ENCODE measurements at places on chromosomes 12 and 14.

GRCh38 chr14:29197557-29197956 is 431.0 kb downstream of the FOXG1 start:
- no peak for DNase-seq

GRCh38 chr12:123491481-123491880 is 33.5 kb downstream of the SNRNP35 start:
- DNase-seq, result no peak

GRCh38 chr12:89476232-89476631 is 48.4 kb downstream of the GALNT4 start:
- DNase-seq, result no peak

DNA sequence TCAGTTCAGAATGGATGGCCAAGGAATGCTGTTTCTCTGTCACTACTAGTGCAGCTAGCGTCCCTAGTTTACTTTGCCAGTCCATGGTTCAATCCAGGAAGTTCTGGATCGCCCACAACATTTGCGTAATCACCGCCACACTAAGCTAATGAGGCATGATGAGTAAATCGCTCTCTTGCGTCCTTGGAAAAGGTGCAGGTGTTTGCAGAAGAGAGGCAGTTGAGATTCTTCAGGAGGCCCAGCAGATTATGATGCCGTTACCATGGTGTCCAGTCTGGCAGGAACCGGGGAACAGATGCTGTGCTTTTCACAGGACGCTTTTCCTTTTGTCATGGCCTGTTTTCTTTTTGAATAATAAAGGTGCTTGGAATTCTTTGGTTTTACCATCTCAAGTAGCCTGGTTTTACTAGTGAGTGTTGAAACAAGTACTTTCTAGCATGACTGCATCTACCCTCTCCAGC is 9.0 kb downstream of the TPH2 start:
- DNase-seq, result no peak

DNA sequence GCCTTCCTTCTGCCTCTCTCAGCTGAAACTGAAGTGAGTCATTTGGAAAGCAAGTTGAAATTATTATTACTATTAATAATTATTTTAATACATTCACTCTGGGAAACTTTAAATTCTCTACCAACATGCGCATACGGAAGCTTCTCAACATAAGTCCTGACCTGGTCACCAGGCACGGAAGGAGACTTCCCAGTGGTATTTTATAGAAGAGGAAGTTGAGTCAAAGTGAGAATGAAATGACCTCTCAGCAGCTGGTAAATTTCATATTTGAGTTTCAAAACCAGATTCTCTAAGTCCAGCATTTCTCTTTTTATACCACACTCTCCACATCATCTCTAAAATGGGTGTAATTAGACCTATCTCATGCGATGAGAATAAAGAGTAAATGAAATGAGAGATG is 747.4 kb downstream of the VRK1 start:
- no peak for DNase-seq

DNA sequence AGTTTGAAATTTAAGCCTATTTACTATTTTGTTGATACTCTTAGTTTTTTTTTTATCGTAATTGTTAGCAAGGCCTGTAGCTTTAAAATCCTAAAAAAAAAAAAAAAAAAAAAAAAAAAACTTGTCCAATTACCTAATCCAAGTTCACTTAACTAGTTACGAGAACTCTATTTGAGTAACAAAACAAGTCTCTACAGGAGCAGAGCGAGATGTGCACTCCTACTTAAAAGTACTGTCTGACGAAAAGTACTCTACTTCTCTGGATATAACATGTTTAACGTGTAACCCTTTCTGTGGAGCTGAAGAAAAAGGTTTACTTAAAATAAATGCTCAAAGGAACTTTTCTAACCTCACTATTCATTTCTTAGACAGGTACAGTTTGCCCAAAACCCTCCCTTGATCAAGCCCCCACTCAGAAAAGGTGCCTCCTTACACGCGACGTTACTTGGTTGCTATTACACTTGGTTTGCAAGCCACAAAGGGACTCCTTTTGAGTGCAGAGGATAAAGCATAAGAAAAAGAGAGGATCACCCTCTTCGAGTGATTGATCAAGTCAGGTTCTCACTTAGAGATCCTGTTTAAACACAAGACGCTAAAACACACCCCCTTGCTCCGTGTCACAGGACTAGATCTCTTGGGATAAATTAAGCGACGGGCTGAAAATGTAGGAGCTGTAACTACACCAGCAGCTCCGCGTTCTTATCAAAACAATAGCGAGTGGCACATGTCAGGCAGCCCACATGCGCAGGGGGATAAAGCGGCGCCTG is 2.2 kb downstream of the BAZ1A start:
- DNase-seq, result peak; percentile 48

GRCh38 chr14:94572637-94573303 is 8.5 kb upstream of the SERPINA5 start:
- DNase-seq, result no peak

All from SW 1271 (cell line).